ENCODE measurements at places on chromosomes 7 and 10.

DNA sequence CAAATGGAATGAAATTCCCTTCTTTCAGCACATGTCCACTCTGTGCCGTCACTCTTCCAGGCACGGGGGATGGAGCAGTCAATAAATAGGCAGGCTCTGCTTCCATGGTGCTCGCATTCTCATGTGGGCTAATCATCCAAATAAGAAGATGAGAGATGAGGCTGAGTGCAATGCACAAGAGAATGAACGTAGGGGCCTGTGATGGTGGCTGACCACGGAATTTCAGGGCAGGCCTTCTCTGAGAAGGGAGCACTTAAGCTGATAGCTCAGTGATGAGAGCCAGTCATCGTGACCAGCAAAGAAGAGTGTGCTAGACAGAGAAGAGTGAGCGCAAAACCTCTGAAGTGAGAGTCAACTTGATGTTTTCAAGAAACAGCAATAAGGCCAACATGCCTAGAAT lies 47.9 kb downstream of the TAF3 start:
- DNase-seq: no peak

DNA sequence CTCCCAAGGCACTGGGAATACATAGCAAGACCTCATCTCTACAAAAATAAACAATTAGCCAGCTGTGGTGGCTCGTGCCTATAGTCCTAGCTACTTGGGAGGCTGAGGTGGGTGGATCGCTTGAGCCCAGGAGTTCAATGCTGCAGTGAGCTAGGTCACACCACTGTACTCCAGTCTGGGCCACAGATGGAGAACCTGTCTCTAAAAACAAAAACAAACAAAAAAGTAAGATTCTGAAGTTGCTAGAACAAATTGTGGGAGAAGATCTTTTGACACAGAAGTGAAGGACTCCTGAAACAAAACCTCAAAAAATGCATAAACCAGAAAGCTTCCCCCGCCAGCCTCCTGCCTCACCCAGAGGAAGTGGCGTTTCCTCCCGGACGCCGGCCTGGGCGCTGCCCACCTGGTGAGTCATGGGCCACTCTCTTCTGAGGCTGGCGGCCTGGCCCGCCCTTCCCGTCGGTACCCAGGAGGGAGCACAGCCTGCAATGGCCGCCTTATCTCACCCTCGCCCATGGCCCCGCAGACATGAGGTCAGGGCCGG lies 25.4 kb upstream of the ELN start:
- DNase-seq: no peak

GRCh38 chr10:132665946-132666704 lies 119.8 kb downstream of the NKX6-2 start:
- DNase-seq: no peak

DNA sequence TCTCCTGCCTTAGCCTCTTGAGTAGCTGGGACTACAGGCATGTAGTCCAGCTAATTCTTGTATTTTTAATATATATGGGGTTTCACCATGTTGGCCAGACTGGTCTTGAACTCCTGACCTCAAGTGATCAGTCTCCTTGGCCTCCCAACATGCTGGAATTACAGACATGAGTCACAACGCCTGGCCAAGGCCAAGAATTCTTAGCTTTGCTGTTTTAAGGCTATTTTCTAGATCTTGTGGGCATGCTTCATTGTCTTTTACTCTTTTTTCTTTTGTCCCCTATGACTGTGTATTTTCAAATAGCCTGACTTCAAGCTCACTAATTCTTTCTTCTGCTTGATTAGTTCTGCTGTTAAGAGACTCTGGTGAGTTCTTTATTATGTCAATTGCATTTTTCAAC lies 56.4 kb upstream of the TAS2R16 start:
- no peak for DNase-seq

- DNase-seq: no peak
Measured at GRCh38 chr7:130513447-130513846, 21.6 kb downstream of the MEST start.

DNA sequence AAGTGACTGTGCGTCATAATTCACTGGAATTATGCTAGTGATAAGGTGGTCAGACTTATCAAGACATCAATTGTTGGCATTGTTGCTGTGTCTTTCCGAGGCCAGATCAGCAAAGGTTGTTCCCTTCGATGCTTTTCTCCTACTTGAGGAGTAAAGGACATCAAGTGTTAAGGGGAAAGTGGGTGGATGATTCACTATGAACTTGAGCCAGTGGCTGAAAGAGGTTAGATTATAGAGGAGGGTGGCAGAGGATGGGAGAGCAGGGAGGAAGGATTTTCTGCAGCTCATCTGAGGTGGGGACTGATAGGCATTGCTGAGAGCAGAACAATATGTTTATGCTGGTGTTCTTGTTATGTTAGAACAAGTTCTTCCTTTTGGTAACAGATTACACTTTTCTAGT lies 131.4 kb upstream of the AGR3 start:
- DNase-seq: no peak

GRCh38 chr10:109062371-109062770 lies 860.9 kb downstream of the XPNPEP1 start:
- no peak for DNase-seq

- no peak for DNase-seq
Measured at GRCh38 chr10:28248092-28248491, 54.8 kb downstream of the MPP7 start.

- no peak for DNase-seq
Measured at GRCh38 chr7:136049818-136050461, 72.8 kb upstream of the MTPN start.

GRCh38 chr10:32954080-32954479 lies 4.0 kb downstream of the ITGB1 start:
- DNase-seq: no peak

GRCh38 chr7:108132551-108133265 lies 2.5 kb upstream of the LAMB4 start:
- DNase-seq: no peak

DNA sequence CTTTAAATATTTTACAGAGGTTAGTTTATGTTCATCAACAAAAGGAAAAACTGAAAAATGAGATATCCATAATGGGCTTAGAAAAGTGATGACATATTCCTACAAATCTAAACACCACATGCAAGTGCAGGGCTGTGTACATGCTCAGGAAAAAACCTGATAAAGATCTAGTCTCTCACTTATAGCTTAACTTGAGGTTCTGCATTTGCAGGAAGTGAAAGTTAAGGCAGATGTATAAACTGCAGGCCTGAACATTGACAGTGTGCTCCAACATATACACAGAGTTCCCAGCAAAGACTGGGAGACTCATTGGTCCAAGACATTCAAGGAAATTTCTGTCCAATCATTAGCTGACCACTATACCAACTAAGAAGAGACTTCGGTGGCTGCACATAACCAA lies 63.8 kb upstream of the RET start:
- no peak for DNase-seq

DNA sequence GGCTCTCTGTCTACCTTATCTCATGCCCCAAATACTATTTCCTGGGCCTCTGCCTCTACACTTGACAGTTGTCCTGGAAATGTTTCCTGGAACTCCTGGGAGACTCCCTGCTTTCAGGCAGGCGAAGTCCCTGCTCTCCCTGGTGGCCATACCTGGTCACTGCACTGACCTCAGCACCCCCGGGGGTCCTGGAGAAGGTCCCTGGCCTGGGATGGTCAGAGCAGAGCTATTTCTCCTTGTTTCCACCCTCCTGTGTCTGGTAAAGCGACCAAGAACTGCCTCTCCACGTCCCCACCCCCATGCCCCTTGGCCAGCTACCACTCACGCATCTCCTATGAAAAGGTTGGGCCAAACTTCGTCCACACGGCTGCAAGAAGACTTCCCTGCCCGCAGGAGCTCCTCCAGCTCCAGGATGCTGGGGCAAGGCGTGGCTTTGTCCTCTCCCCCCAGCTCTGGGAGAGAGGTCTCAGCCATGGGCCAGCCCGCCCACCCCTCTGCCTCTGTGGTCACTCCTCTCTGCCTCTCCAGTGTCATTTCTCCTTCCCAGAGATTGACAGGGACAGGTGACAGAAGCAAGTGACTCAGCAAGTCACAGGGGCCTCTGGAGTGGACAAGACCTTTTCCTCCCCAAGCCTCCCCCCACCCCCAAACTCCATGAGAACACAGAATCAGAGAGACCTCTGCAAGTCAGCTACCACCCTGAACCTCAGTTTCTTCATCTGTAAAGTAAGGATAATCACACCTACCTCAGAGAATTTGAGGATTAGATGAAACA lies 2.6 kb upstream of the SAMD8 start:
- DNase-seq: peak; percentile 75

GRCh38 chr10:87617503-87617902 lies 42.2 kb upstream of the PAPSS2 start:
- DNase-seq: no peak

DNA sequence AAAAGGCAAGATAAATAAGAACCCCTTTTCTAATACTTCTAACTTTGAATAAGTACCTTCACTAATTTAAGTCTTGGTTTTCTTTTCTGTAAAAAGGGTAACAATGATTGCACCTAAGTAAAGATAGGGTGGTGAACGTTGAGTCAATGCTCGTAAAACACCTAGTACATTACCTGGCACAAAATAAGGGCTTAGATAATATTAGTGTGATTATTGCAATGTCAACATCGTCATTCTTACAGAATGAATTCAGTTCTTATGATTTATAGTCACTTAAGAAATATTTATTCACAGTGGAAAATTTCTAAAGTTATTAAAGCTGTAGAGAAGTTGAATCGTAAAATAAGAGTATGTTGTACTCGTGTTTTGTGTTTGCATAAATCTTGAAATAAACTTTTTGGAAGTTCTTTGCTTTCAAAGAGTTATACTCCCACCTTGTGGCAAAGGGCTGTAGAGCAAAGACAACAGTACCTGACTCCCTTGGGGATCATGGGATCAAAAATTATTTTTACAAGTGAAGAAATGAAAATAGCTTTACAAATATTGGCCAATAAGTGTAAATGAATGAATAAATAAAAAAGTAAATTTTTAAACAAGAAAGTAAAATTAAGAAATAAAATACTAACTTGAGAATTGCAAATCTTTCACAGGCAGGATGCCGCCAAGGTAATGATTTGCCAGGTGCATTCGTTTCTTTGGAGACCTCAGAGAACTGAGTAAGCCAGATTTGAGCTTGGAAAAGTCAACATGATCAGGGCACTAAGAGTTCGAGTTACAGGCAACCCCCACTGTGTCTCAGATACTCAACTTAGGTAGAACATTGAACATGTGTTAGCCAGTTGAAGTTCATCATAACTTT lies 285.8 kb upstream of the CACNA2D1 start:
- DNase-seq: peak; percentile 19

GRCh38 chr7:44827567-44827966 lies 20.3 kb downstream of the H2AZ2 start:
- no peak for DNase-seq

DNA sequence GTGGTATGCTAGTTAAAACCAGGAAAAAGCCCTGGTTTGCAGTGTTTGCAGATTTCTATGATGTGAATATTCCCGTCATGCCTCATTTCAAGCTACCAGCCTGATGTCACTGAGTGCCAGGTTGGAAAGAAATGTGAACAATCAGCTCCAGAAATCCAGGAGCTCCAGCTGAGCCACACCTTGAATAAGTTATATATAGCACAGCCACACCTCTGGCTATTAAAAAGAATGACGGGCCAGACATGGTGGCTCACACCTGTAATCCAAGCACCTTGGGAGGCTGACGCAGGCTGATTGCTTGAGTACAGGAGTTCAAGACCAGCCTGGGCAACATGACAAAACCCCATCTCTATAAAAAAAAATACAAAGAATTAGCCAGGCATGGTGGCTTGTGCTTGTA lies 18.7 kb upstream of the SLF2 start:
- DNase-seq: no peak

- DNase-seq: no peak
Measured at GRCh38 chr7:138873220-138873892, 75.4 kb upstream of the ATP6V0A4 start.

- peak; percentile 91 for DNase-seq
Measured at GRCh38 chr10:97849687-97850402, at the start of gene GOLGA7B. GOLGA7B (plus strand) TSS chr10:97849843; CDS start chr10:97850304, 461 bp downstream.

GRCh38 chr10:8389630-8390029 lies 335.1 kb downstream of the GATA3 start:
- DNase-seq: no peak

DNA sequence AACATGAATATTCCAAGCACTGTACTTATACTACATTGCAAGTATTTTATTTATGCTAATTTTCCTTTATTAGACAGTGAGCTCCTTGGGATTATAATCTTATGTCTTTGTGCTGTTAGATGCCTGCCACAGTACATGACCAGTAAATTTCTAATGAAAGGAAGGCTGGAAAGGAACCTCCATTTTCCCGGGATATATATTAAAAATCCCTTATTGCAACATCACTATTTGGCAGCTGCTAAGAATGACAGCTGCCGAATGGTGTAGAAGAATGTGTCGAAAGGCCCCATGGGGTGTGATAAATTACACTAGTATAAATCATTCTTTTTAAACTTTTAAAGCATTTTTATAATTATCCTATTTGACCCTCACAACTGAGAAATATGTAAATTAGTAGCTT lies 59.1 kb downstream of the TFAM start:
- DNase-seq: no peak

- DNase-seq: no peak
Measured at GRCh38 chr7:30172451-30172850, 37.7 kb downstream of the MTURN start.

DNA sequence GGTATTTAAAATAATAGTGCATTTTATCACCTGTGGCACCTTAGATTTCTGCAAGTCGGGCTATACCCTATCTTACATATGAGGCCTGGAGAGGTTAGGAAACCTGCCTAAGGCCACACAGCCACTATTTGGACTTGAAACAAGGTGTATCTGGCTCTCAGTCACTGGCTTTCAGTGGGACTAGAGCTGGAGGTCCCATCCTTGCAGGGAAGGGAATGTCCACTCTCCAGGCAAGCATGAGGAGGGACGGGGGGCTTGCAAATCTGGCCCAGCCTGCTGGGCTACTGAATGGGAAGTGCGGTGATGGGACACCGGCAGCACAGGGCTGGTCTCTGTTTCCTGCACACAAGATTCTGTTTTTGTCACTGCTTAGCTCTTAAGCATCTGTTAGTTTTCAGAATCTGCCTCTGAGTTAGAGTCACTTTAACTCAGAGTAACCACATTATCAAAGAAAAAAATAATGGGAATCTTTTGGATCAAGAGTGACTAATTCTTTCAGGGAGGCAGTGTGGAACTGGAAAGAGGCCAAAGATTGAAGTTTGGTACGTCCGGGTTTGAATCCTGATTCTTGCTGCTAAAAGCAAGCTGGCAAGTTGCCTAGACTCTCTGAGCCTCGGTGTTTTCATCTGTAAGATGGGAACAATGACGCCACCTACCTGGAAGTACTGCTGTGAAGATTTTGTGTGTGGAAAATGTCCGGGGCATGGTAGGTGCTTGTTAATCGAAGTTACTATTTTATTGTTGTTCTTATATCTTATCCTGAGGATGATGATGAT lies 33.8 kb upstream of the HABP2 start:
- no peak for DNase-seq

GRCh38 chr10:116838143-116838725 lies 11.1 kb upstream of the ENO4 start:
- DNase-seq: no peak

All from nephron progenitor cell (in vitro differentiated cells).